ENCODE measurements at places on chromosomes 16 and 17.
A peak's percentile ranks its signal among the peaks of the same experiment; 100 is the strongest.

DNA sequence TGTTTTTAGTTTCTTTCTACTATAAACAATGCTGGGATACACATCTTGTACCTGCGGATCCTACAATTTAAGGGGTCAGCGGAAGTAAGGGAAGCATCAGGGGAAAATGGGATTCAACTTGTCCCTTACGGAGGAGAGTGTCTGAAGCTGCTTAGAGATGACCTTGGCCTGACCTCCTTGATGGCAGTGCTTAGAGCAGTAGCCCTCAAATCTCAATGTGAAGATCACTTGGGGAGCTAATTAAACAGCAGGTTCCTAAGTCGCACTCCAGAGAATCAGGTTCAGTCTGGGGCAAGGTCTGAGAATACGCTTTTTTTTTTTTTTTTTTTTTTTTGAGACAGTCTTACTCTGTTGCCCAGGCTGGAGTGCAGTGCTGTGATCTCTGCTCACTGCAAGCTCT lies 9.6 kb upstream of the METTL16 start:
- DNase-seq = no peak

DNA sequence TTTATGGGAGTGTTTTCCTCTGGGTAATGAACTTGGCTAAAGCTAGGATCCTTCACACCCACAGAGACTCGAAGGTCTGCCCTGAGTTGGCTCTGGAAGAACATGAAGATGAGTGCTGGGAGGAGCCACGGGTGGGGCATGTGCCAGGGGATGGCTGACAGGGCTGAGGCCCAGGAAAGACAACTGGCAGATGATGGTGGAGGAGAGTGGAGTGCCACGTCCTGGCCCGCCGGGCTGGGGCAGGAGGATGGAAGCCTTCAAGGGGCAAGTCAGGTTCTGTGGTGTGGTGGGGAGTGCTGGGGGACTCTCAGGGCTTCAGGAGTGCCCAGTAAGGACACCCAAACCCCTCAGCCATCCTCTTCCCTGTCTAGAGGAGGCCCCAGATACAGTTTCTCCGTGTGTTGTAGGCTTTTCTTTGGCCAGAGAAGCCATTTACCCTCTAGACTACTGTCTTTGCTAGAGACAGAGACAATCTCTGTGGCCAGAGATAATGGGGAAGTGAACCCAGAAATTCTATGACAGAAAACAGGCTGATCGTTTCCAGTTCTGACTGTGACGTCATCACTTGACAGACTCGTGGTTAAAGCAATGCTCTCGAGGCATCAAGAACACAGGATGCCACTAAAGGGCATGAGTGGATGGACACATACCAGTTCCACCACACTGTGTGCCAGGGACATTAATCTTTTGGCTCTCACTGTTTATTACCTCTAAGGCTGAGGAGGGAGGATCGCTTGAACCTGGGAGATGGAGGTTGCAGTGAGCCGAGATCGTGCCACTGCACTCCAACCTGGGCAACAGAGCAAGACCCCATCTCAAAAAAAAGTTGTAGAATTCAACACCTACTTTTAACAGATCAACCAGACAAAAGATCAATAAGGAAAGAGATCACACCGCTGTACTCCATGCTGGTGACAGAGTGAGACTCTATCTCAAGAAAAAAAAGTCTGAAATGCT lies 18.6 kb upstream of the SLC5A10 start:
- no peak for DNase-seq

DNA sequence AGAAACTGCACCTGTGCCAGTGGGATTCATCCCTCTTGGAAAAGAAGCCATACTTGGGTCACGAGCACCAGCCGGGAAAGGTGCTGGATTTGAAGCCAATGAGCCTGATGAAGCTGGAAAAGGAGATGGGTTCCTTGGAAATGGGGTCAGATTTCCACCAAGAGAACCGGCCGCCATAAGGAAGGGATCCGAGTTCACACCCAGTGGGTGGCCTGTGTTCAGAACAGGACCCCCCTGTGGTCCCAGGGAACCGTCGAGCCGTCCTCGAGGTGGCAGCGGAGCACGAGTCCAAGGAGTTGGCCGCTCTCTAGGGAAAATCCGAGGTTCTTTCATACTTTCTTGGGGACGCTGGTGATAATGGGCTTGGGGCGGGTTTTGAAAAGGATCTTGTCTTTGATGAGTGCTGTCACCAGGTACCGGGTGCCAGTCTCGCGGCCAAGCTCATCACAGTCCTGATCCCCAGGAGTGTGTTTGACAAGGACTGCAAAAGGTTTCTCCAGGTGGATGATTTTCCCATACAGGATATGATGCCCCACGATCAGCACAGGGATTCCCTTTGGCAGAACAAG lies 12.2 kb downstream of the CHTF8 start:
- DNase-seq = no peak

GRCh38 chr17:51132964-51133319 lies 12.3 kb upstream of the SPAG9 start:
- DNase-seq = no peak

GRCh38 chr17:69018022-69018615 lies 42.6 kb downstream of the ABCA9 start:
- no peak for DNase-seq

DNA sequence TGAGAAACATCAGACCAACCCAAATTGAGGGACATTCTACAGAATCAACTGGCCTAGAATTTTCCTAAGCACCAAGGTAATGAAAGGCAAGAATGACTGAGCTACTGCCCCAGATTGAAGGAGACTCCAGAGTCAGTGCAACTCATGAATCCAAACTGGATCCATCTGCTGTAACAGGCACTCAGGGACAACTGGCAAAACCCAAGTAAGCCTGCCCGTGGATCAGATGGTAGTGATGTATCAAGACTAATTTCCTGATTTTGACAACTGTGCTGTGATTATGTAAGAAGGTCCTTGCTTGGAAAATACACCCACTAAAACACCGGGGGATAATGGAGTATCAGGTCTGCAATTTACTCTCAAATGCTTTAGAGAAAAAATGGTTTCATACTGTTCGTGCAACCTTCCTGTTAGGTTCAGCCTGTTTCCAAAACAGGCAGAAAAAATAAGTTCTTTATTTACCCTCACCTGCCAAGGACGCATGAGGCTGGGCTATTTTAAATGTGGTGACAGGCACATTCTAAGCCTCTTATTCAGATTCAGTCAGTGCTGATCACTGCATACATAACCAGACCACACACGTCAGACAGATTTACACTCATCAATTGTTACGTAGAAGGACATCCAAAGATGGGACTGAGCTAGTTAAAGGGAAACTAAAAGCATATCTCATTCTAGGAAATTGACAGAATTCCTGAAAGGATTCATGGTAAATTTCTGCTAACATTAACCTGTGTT lies 7.0 kb downstream of the MBTPS1 start:
- DNase-seq = no peak

- no peak for DNase-seq
Observed at GRCh38 chr17:58734811-58735210, 20.8 kb upstream of the PPM1E start.

GRCh38 chr17:55201308-55201932 lies 63.3 kb upstream of the HLF start:
- no peak for DNase-seq

DNA sequence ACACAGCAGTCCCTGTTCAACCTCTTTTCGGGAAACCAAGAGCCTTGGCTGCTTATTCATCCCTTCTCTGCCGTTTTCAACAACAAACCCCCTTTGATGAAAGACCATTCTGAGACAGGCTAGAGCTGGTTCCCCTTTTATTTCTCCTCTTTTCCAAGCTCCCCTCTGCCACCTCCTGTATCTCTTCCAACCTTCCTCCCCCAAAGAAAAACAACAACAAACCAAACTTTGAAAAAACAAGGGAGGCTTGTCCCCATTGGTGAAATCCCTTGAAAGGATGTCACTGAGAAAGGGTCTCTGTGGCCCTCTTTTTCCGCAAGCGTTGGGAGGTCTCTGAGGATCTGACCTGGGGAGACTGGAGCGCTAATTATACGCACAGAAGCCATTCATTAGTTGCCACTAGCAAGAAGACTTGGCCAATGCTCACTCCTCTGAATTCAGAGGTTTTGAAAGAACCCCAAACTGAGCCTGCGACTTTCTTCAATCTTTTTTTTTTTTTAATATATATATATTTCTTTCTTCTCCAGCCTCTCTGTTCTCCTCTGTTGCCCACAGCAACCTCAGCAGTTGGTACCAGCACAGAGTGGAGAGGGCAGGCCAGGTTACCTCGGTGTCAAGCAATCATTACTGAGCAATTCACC lies 101.4 kb downstream of the PITPNC1 start:
- no peak for DNase-seq

DNA sequence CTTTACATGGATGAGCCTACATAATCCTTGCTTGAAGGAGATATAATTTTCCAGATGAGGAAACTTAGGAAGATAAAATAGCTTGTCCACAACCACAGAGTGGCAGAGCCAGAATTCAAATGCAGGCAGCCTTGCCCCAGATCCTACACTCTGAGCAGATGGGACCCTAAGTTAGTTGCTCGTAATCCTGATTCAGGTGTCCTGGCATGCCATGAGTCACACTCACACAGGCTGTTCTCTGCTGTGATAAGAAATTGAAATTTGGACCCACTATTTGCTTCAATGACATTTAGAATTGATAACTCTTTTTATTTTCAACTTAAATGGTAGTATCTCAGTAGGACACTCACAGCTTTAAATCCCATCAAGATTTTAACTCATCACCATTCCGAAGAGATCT lies 150.7 kb upstream of the CACNG5 start:
- no peak for DNase-seq

DNA sequence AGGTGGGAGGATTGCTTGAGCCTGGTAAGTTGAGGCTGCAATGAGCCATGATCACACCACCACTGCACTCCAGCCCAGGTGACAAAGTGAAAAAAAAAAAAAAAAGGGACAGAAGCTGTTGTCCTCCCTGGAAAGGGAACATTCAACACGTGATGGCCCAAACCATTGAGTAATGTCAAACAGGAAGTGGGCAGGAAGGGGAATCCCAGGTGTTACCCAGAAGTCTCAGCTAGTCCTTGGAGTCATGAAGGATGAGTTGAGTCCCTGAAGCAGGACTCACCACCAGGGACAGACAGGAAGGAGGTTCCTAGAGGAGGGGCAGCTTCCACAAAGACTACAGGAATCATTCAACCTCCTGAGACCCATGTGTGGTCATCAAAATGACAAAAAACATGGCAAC lies 19.8 kb upstream of the CMIP start:
- no peak for DNase-seq

DNA sequence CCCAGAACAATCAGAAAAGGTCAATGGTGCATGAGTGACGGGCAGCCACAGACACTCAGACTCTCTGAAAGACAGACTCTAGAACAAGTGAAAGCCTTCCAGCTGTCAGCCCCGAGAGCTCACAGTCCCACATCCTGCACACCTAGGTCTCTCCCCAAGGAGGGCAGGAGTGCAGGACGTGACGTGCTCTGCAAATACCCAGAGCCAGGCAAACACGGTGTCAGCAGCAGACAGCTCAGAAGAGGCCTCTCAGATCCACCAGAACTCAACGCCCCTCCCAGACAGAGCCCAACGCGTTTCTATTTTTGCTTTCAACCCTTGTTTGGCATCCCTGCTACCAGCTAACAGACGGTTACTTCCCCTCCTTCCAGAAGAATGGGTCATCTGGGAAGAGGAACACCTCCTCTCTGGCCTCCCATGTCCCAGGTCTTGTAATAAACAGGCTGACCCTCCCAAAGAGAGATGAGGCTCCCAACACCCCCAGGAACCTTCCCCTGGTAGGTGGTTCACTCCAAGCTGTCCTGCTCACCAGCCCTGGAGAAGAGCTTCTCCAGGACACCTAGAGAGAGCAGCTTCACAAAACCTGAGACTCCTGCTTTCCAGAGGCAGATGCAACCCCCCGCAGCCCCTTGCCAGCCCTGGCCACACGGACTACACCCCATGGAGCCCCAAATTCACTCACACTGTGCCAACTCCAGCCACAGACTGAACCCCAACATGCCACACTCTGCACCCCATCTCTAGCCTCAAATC lies 7.6 kb downstream of the PITPNM3 start:
- DNase-seq = peak; percentile 16
